ENCODE measurements at places on chromosomes 11 and 22.
A peak's percentile ranks its signal among the peaks of the same experiment; 100 is the strongest.

DNA sequence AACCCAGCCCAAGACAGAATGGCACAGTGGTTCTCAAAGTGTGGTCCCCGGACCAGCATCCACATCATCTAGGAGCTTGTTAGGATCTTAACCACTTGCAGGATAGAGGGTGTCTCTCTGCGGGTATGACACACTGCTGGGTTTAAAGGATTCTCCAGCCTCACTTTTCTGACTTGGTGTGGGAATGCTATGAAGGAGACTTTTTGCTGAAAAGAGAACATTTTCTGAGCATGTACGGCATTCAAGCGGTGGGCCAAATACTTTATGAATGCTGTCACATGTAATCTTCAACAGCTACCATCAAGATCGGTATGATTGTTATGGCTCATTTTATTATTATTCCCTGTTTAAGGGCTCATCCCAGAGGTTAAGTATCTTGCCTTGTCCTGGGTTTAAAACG, 1.8 kb upstream of the CD82 start:
- DNase-seq = no peak

DNA sequence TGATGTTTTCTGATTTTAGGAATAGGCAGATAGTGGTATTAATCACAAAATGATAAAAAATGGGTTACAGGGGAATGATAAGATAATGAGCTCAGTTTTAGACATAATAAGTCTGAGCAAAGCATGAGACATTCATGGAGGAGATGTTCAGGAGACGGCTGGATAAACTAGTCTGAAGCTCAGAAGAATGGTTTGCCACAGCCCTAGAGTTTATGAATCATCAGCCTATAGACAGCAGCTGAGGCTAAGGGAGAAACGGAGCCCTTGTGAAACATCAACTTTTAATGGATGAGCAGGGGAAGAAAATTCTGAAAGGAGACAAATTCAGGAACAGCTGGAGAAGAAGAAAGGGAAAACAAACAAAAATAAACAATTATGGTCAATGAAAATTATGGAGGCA, 87.2 kb downstream of the RELT start:
- no peak for DNase-seq

GRCh38 chr11:65389294-65389980, 3.0 kb downstream of the FRMD8 start:
- DNase-seq = no peak

DNA sequence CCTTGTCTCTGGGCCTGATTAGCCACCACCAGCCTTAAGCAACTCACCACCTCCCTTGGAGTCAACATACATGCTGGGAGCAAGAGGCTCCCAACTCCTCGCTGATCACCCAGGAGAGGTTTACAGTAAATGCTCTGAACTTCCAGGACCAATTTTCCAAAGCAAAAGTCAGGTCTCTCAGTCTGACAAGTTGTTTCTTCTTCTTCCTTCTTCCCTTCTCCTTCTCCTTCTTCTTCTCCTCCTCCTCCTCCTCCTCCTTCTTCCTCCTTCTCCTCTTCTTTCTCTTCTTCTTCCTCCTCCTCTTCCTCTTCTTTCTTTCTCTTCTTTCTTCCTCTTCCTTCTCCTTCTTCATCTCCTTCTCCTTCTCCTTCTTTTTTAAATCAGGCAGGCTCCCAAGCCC, 148.2 kb downstream of the NECTIN1 start:
- no peak for DNase-seq

GRCh38 chr22:38177926-38178604, 3.6 kb downstream of the PLA2G6 start:
- peak; percentile 63 for DNase-seq

DNA sequence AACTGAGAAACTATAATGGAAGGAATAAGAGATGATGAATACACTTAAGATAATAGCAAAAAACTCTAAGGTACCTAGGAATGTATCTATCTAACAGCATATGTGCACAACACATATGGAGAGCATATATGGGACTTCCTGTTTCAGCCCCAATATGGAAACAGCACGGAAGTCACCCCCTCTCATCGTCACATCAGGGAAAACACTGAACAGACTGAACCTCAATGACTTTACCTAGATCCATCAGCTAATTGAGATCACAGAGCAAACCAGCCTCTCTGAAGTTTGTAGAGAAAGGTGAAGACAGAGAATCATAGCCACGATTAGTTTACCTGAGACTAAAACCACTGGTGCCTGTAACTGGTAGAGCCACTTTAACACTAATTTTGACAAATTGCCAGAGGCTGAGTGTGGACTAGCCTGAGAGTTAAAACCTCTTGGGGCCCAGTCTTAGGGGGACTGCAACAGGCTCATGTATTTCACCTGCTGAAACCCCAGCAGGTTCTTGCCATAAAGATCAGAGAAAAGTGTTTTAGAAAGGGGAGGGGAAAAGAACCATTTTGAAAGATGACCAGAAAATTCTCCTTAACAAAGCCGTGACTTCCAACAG, 722.6 kb downstream of the TBC1D22A start:
- no peak for DNase-seq

- DNase-seq = peak; percentile 38
These were observed 14.5 kb upstream of the MB start for GRCh38 chr22:35631597-35631996.

DNA sequence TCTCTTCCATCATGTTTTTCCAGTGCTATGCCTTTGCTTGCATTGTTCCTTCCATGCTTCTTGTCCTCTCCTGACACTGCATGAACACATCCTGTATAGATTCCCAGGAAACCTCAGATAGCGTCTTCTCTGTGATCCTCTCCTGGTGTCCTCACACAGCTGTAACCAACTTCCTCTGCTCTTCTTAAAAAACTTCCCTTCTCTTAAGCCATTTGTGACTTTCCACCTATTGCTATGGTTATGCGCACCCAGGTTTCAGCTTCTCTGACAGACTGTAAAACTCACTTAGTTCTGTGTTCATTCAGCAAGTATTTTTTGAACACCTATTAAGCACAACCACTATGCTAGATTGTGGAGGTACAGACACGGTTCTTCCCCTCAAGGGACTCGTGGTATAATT, 5.1 kb upstream of the APLP2 start:
- no peak for DNase-seq

DNA sequence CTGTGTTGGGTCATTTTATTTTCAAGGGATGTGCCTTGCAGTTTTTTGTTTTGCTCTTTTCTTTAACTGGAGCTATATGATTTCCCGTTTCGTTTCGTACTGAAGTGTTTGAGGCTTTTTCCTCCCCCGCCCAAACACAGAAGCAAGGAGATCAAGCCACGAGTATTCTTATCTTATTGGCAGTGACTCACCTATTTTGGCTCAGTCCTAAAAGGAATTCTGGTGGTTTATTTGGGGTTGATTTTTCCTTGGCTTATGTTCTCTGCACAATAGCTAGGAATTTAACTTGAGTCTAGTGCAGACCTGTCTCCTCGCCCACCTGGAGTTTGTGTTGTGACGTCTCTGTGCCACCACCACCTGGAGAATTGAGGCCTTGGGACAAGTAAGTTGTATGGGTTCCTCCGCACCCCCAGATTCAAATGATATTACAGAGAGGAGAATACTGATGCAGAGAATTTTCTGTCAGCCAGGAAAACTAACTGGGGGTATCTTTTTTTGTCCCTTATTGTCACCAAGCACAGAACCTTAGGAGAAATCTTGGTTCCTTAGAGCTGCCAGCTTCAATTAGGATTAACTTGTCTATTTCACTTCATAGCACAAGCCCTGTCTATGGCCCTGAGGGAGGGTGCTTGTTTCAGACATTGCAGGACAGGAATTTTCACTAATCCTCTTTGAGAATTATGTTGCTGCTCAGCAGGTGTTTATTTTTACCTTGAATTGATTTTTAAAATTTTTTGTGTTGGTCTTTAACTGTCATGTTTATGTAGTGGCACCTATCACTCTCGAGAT, 90.4 kb upstream of the BIRC3 start:
- no peak for DNase-seq

- DNase-seq = no peak
These were observed 30.1 kb downstream of the KIAA0930 start for GRCh38 chr22:45210577-45210976.

DNA sequence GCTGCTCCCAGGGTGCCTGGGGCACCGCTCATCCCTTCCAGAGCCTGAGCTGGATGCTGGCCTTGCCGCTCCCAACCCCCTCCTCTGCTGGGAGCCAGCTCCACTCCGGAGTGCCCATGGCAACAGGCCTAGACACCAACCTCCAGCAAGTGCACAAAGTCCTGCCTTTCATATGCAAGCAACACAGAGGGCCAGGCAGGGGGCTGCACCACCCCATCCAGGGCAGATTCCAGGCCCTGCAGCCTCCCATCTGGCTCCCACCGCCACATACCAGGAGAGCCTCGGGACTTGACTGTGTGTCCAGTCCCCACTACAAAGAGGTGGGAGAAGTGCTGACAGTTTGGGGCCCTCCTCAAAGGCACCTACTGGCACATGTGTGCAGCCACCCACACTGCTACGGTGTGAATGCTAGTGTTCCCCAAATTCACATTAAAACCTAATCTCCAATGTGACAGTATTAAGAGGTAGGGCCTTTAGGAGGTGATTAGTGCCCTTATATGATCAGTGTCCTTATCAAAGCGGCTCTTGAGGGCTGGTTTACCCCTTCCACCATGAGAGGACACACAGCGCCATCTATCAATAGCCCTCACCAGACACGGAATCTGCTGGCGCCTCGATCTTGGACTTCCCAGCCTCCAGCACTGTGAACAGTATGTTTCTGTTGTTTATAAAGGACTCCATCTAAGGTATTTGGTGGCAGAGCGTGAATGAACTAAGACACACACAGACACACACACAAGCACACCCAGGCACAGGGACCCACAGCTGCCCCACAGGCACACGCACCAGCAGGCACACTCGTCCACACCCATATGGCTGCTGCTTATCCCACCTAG, 16.2 kb downstream of the ARVCF start:
- no peak for DNase-seq

GRCh38 chr11:42772886-42773285, 538.9 kb upstream of the API5 start:
- DNase-seq = no peak

GRCh38 chr22:20298803-20299745, 20.8 kb downstream of the DGCR6L start:
- DNase-seq = peak; percentile 56

- no peak for DNase-seq
These were observed 763.9 kb downstream of the NTM start for GRCh38 chr11:132134322-132134721.

DNA sequence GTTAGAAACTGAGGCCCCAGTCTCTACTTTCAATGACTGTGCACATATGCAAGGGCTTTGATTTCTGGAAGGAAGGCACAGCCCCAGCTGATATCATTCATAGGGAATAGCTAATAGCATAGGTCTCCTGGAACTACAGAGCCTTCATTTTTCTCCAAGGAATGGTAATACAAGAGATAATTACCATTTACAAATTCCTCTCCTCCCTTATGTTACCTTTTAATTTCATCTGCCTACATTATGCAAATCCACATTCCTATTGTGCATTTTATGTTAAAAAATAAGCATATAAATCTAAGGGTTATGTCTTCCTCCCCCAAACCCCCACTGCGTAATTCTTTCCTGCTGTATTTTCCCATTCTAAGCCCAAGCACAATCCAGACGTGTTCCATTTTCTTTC, 94.9 kb downstream of the AMBRA1 start:
- no peak for DNase-seq

- DNase-seq = no peak
These were observed 114.8 kb downstream of the FAM76B start for GRCh38 chr11:95674657-95675358.

- peak; percentile 15 for DNase-seq
These were observed 689 bp downstream of the PDHX start for GRCh38 chr11:34916843-34917770.

DNA sequence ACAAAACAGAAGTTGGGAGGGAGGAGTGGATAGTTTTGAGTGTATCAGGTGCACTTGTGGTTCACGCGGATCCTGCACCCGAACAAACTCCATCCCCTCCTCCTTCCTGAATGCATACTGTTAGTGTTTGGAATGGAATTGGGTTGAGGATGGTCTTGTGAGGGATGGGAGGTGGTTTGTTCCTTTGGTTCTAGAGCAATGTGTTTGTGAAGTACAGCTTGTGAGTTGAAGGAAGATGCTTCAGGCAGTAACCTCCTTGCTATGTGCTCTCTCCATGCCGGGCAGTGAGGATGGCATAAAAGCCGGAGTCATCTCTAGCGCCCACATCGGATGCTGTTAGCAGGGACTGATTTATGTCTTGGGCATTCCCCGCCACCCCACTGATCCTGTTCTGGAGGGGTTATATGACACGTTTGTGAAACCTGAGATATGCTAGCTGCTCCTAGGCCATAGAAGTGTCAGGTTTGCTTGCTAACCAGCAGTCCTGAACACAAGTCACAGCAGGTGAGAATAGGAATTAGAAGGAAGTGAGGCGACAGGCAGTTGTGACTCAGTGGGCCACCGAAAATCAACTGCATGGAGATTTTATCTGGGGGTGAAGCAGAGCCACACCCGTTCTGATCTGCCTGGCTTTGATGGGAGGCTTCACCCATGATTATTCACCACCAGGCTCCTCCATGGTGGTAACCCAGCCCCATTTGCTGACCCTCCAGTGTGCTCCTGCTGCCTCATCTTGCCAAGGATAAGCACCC, 2.2 kb downstream of the BCR start:
- DNase-seq = peak; percentile 61

DNA sequence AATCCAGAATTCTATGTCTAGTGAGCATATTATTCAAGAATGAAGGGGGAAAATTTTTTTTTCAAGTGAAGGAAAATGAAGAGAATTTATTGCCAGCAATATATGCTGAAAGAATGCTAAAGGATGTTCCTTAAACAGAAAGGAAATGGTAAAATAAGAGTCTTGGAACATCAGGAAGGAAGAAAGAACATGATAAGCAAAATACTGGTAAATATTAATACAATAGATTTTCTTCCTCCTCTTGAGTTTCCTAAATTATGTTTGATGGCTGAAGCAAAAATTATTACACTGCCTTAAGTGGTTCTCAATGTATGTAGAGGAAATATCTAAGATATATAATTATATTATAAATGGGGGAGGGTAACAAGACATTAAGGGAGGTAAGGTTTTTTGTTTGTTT, 9.6 kb upstream of the CLDN5 start:
- no peak for DNase-seq

DNA sequence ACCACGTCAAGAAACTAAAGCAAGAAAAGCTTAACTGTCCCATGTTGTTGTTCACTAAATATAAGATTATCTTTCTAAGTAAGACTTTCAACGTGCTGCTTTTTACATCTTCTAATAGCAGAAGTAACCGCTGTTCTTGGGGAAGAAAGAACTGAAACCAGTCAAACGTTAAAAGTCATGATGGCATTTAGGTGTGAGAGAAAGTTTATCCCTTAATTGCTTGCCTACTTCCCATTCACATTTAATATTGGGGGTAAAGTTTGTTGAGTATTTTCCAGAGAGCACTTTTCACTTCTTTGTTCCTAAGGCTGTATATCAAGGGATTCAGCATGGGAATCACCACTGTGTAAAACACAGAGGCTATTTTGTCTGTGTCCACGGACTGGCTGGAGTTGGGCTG, 970 bp downstream of the OR5B21 start:
- DNase-seq = no peak

- DNase-seq = no peak
These were observed 61.6 kb upstream of the CDON start for GRCh38 chr11:126124231-126124661.

- no peak for DNase-seq
These were observed 140.0 kb downstream of the TBC1D22A start for GRCh38 chr22:46902436-46902835.

- no peak for DNase-seq
These were observed 35.1 kb downstream of the FLI1 start for GRCh38 chr11:128728767-128729587.

All from 8988T (cell line).